ENCODE measurements at places on chromosomes 2 and 18.

- no peak for DNase-seq
These were observed 86.3 kb upstream of the FSHR start for GRCh38 chr2:49240608-49241007.

DNA sequence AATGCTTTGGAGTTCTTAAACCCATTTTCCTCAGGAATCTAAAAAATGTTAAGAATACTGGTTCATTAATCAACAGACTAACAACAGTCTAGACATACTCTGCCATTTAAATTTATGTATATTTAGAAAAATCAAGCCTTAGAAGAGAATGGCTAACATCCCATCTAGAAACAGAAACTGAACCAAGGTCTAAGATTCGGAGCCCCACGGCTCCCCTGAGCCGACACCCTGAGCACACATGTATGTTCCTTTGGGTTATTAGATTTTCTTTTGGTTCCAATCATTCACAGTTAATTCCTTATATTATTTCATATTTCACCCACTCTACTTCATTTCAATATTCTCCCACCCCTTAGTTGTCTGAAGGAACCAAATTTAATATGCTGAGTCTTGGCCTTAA is 94.8 kb upstream of the HNRNPA3 start:
- DNase-seq, result no peak

DNA sequence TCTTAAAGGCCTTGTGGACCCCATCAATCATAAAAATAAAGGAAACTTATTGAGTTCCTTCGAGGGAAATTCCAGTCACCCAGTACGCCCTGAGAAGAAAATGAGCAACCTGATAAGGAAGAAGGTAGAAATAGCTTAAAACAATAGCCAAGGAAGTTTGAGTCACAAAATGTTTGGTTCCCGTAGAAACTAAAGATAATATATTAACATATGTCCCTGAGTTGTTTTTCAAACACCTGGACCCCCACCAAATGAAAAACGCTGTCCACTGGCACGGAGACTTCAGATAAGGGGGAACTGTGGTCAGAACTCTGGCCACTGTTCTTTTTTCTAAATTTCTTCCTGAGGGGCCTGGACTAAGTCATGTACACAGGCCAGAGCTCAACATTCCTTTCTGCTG is 669.1 kb downstream of the ADCYAP1 start:
- DNase-seq, result no peak

- DNase-seq, result no peak
These were observed 63.9 kb downstream of the ALPK2 start for GRCh38 chr18:58565021-58565420.

DNA sequence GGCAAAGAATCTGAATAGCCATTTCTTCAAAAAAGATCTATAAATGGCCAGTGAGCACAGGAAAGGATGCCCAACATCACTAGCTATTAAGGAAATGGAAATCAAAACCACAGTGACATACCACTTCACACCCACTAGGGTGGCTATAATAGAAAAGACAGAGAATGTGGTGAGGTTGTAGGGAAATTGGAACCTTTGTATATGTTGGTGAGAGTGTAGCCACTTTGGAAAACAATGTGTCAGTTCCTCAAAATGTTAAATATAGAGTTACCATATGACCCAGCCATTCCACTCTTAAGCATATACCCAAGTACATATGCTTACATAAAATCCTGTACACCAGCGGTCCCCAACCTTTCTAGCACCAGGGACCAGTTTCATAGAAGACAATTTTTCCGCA is 152.8 kb downstream of the SMAD2 start:
- no peak for DNase-seq

DNA sequence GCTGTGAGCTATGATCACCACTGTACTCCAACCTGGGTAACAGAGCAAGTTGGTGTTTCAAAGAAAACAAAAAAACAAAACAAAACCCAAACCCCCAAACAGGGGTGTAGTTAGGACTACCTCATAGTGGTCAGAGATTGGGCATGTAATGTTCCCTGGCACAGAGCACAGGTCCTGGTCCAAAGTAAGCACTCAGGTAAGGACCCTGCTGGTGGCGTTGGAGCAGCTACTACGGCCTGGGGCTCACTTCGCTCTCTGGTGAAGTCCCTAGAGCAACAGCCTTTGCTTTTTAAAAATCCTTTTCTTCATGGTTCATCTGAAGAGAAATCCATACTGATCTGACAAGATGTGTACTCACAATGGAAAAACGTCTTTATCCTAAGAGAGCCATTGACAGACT is 130.4 kb downstream of the ZNF236 start:
- DNase-seq, result no peak

GRCh38 chr2:127909019-127909418 is 23.3 kb upstream of the AMMECR1L start:
- no peak for DNase-seq

- DNase-seq, result no peak
These were observed 4.1 kb downstream of the GREB1 start for GRCh38 chr2:11537951-11538350.

- DNase-seq, result no peak
These were observed 242.9 kb upstream of the ID2 start for GRCh38 chr2:8438996-8439395.

DNA sequence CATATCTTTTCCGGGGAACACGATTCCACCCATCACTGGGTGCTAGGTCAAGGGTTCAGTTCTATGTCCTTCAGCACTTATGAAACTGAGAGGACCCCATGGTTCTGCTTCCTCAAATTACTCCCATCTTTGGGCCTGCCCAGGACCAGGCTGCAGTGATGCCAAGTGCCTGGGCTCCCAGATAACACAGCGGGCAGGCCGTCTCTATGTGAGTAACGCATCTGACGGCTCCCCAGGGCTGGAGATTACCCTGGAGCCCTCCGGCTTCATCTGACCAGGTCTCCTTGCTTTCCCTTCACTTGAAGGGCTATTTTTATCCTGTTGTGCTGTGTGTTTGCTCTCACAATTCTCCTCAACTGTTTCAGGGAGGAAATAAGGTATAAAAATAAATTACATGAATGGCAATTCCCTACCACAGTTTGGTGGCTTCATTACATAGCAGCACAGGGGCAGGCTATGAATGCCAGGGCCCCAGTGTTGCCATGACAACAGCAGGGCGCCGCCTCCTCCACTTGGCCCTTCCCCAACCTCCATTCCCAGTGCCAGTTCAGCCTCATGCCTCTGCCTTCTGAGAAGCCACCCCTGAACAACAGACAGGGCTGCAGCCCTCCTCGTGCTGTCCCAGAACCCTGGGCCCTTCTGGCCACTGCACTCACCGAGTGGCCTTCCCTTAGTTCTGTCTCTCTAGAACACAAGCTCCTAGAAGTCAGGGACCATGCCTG is 25.4 kb upstream of the TMEM131 start:
- DNase-seq, result no peak

DNA sequence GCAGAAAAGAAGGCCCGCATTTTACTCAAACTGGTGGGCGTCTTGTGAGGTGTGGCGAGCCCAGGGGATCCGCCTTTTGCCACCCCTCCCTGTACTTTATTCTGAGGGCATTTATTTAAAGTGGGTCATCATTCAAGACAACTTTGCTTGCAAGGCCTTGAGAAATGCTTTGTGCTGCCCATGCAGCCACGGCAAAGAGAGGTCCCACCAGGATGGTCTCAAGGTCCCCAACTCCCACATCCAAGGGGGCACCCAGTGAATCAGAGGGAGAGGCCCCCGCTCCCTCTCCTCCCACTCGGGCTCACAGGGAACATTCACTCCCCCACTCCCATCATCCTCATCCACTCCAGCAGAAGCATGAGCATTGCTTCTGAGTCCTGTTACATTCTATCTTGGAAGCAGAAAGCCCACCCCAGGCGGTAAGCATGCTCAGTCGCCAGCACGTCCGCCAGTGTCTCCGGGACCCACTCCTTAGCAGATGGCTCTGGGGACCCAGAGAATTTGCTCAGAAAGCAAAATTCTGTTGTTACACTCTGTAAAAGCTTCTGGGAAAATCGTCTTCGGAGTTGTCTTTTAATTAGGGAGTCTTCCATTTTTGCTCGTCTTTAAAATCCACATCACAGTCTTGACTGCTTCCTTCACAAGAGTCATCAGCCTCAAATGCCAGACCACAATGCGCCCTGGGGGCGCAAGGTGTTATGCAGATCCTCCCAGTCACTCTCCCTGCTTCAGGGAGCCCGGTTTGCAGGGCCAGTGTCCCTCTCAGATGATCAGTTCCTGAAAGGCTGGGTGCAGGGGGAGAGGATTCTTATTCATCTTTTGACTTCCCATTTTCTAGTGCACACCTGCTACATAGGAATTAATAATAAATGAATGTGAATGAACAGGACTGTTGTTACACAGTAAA is 99.4 kb upstream of the NCK2 start:
- DNase-seq, result no peak

DNA sequence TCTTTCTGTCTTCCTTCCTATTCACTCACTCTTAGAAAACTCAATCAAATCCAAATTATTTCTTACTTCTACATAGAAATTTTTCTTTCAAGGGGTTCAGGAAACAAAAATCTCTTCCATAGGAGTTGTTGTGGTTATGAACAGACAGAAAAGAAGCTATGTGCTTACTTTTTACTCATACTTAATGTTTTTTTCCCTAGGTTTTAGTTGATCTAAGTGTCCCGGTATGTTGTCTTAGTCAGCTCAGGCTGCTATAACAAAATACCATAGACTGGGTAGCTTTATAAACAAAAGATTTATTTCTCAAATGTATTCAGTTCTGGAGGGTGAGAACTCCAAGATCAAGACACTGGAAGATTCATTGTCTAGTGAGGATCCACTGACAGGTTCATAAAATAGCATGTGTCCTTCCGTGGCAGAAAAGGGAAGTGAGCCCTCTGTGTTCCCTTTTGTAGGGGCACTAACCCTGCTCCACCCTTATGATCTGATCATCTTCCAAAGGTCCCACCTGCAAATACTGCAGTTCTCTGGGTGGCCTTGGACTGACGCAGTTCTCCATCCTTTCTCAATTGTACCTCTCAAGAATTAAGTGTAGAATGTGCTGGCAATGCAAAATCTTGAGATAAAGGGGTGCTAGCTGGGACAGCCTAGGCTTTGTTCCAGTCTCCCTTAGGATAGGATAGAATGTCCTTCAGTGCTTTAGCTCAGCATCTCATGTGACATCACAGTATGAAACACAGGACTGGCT is 14.4 kb upstream of the VRK2 start:
- no peak for DNase-seq

DNA sequence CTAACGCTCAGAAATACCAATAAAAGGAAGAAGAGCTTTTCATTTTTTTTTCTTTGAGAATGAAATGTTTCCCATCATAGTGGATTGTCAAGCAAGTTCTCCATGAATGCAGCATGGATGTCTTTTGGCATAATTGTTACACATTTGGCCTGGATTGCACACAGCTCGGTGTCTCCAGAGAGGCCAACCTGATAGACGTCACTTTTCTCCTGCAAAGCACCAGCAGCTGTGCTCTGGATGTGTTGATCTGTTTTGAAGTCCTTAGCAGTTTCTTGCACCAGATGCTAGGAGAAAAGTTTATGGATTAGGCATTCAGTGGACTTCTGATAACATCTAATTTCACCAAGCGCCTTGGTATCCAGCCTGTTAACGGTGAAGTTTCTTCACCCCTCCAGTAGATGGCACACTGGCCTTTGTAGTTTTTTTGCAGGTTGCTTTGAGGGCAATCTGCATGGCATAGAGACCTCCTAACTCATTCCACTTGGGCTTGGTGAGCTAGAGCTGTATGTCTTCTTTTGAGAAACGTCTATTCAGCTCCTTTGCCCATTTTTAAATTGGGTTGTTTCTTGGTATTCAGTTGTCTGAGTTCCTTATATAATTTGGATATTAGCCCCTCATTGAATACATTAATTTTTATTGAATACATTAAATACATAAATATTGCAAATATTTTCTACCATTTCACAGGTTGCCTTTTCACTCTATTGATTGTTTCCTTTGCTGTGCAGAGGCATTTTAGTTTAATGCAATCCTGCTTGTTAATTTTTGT is 59.7 kb downstream of the PTH2R start:
- no peak for DNase-seq
